ENCODE measurements at places on chromosomes 7 and 10.

- DNase-seq = no peak
Measured at GRCh38 chr10:6877722-6878392, 297.8 kb upstream of the PRKCQ start.

DNA sequence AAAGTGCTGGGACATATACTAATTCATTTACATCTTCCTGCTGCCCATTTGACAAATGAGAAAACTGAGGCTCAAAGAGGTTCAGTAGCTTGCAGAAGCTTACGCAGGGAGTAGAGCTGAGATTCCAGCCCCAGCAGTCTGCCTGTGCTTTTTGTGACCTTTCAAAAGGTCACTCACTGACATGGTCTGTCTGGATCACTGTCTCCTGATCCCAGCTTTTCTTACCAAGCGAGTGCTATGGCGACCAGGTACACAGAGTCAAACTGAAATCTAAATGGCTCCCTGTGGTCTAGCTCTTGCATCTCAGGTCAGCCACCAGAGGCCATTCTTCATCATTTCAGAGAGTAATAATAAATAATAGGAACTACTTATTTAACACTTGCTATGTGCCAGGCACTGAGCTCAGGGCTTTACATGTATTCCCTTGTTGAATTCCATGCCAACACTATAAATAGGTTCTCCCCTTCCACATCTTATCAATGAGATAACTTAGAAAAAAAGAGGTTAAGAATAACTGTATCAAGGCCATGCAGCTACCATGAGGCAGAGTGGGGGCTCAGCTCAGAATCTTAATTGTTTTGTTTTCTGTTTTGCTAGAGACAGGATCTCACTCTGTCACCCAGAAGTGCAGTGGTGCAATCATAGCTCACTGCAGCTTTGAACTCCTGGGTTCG, 381.0 kb downstream of the CALN1 start:
- DNase-seq = no peak

DNA sequence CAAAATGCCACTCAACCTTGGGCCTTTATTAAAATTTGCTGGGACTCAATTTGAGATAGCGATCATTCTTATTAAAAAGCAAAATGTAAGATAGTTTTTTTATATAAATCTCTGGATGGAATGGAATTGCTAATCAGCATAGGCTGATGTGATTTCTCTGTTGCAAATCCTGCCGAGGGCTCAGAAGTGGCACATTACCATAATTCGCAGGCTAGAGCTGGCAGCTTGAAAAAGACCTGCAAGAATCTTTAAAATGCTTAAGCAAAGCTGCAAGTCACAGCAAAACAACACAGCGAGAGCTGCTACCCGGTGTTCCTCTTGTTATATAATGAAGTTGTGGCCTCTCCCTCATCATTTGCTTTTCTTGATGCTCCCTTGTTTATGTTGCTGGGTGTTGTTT, 448.1 kb downstream of the GATA3 start:
- DNase-seq = no peak

DNA sequence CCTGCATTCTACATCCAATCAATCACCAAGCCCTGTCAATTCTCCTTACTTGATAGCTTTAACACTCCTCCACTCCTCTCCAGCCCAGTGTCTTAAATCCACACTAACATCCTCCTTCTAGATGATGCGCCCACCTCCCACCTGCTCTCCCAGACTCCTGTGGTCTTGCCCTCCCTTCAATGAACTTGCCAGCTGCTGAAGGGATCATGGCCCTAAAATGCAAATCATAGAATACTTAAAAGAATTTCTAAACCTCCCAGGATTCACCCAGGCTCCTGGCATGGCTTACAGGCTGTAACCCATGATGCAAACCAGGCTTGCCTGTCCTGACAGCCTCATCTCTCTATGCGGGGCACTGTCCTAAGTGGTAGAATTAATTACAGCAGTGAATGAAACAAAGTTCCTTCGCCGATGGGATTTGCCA, 43.6 kb downstream of the SYPL1 start:
- no peak for DNase-seq

- DNase-seq = no peak
Measured at GRCh38 chr10:129093641-129094040, 373.4 kb upstream of the MGMT start.

DNA sequence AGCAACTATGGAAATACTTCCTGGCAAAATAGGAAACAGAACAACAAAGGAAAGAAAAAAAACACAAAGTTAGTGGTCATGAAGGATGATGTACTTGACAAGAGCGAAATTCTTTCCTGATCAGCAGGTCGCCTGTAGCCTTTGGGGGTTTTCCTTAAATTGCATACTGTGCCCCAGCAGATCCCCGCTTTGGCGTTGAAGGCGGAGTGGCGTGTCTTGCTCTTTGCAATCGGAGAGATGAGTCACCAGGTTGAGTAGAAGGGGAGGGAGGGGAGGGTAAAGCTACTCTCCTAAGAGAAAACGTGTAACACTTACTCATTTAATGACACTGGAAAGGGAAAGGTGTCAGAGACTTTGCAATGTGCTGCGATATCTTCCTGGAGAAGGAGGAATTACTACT, 587.2 kb downstream of the SORCS1 start:
- no peak for DNase-seq

Data from NCI-H524 treated with DMSO at 0.1 percent for 48 hours (cell line).